ENCODE measurements at places on chromosomes 2 and 18.

DNA sequence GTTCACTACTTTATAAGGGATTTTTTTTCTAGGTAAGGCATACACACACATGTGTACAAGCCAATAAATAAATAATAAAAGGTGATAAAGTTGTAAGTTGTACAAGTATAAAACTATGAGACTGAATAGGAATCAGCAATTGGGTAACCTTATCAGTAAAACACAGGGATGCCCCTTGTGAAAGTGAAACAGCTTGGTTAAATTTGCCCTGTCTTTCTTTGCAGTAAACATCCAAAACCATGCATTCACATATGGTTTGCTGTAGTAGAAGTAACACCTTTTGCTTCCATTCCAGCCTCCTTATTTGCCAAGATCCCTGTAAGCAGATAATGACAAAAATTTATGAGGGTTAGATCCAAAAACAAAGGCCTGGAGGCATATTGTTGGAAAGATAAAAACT lies 44.3 kb upstream of the NEUROD1 start:
- DNase-seq, result no peak

DNA sequence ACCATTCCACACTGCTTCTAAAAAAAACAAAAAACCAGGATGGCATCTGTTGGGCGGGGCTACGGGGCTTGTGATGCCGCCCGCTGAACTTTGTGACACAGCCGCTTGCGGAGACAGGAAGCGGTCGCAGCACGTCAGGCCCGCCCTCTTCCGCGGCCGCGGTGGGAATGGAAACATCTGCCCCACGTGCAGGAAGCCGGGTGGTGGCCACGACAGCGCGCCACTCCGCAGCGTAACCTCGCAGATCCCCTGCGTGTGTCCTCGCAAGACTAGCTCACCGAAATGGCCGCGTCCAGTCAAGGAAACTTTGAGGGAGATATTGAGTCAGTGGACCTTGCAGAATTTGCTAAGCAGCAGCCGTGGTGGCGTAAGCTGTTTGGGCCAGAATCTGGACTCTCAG lies 168.5 kb downstream of the SUCLG1 start:
- DNase-seq, result no peak

DNA sequence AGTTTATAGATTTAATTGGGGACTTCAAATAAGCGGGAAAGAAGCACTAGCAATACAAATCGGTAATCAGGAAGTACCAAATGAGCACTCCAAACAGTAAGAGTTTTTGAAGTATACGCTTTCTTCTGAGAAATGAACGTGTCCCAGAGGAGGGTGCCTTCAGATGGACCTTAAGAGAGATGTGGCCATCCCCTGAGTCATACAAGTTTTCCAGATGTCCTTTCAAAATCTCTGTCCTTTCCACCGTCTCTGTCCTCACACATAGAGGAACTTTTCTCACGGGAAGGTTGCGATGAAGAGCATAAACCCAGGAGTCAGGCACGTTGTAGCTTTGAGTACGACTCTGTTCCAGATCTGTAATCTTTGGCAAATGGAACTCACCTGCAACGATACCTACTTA lies 1.7 kb upstream of the SMAD2 start:
- DNase-seq, result no peak

- DNase-seq, result no peak
Measured at GRCh38 chr2:104863146-104863467, 9.2 kb downstream of the POU3F3 start.

DNA sequence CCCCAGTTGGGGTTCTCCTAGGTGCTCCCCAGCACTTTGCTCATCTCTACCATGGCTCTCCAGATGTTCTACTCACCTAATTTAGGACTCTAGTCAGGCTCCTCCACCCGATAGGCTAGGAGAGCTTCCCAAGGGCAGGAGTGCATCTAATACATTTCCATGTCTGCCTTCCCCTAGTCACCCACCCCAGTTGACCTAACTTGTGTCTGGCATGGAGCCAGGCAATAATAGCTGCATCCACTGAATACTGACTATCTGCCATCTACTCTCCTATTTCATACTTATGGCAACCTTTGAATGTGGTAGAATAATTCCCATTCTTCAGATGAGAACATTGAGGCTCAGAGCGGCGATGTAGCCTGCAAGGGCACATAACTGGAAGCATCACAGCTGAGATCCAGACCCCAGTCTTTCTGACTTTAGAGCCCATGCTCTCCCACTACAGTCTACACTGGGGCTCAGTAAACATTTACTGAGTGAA lies 71.8 kb upstream of the YWHAQ start:
- DNase-seq, result no peak

DNA sequence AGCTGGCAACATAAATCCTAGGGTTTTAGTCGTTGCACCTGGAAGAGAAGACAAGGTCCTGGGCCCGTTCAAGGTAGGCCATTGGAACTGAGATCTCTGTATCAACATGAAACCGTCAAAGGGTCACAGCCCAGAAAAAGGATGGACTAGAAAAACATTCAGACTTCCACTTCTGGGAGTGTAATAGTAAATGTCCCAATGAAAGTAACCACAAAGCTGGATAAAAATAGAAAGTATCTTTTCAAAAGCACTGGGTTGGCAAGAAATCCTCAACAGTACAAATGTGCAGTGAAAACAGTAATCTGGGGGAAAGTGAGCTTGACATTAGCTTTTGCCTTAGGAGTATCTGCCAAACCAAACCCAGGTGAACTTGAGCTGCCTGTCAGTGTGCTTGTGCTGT lies 12.9 kb downstream of the CGREF1 start:
- DNase-seq, result no peak

DNA sequence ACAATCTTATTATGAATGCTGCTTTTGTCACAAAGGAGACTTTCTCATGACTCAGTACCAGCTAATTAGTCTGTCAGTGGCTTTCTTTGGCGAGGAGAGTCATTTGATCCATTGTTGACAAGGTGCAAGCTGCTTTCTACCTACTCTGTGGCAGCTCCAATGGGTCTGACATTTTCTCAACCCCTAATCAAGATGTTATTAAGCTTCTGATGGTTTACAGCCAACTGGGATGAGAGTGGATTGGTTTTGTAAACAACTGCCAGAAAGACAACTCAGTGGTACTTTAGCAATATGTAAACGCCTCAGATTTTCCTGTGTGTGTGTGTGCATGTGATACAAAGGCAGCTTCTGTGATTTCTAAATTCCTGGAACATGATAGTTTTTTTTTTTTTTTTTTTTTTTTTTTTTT lies 8.2 kb upstream of the CLIP4 start:
- no peak for DNase-seq

- DNase-seq, result no peak
Measured at GRCh38 chr2:237480988-237481525, 6.0 kb upstream of the MLPH start.

GRCh38 chr2:112582314-112582746 lies 2.1 kb upstream of the CHCHD5 start:
- DNase-seq, result peak; percentile 29

DNA sequence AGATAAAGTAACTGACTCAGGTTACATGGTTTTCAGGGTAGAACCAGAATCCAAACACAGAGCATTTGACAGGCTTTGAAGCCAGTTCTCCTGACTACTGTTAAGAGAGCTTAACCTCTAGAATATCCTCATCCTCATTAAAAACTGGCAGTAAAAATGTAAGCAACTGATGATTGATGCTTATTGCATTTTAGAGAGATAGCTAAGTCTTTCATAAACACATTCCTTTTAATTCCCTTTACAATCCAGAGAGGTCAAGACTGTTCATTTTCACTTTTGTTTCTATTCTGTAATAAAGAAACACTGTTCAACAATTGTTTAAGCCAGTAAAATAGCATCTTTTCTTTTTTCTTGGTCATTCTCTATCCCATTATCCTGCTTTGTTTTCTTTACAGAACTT lies 53.9 kb upstream of the RAB27B start:
- no peak for DNase-seq

DNA sequence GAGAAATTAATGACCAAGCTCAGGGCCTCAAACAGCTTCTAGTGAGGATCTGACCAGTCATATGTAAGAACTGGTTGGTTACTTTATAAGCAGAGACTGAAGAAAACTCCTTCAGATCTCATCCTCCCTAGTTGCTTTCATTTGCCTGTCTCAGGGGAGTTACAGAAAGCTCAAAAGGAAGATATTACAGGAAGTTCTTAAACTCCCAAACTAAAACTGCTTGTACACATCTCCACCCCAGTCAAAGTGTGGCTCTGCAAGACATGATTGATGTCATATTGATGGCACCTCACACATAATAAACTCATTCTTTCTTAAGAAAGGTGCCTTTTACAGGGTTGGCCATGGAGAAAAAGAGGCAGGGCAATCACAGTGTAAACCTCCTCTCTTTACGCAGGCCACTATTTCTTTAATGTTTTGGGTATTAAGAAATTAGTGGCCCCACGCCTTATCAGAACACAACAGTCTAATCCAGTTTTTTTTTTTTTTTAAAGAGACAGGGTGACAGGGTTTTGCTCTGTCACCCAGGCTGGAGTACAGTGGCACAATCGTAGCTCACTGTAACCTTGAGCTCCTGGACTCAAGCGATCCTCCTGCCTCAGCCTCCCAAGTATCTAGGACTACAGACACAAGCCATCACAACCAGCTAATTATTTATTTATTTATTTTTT lies 62.6 kb upstream of the STK17B start:
- DNase-seq, result no peak

DNA sequence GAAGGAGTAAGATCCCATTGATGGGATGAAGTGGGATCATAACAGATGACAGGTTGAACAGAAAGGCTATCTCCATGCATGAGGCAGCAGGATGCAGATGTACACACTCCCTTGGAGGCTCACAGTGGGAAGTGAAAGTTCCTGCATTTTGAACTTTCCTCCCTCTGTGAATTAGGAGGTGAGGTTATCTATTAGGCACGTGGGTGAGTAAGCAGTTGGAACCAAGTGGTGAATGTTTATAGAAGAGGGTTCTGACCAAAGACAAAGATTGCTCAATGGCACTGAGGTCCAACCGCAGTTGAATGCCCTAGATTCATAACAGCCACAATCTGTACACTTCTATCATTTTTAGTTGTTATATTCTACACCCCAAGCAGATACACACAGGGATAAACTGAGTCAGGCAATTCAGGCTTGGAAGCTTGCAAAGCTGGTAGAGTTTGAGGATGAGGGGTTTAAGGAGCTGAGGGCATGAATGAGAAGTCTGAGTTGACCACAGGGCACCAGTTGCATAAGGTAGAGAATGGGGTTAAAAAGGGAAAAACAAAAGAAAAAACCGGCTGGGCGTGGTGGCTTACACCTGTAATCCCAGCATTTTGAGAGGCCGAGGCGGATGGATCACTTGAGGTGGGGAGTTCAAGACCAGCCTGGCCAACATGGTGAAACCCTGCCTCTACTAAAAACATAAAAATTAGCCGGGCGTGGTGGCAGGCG lies 7.1 kb upstream of the KCMF1 start:
- no peak for DNase-seq

DNA sequence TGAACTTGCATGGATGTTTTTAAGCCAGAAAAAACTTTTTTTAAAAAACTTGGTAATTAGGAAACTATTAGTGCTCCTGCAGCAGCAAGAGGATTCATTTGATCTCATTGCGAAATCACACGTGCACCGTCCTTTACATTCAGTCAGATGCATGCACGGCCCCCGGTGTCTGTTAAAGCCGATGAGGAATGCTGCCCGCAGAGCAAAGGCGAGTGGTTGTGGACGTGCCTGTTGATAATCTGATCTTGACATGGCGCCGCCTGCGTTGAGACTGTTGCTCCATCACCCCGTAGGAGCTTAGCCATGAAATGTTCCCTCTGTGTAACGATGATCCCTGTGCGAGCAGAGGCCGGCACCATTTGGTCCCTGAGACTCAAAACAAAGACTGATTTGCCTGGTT lies 300.0 kb downstream of the GBX2 start:
- no peak for DNase-seq

GRCh38 chr2:97950329-97951154 lies 45.2 kb downstream of the TMEM131 start:
- DNase-seq, result no peak

GRCh38 chr2:109379507-109379906 lies 234.3 kb downstream of the SEPTIN10 start:
- DNase-seq, result no peak

- no peak for DNase-seq
Measured at GRCh38 chr2:155839436-155839835, 493.1 kb downstream of the NR4A2 start.

GRCh38 chr18:34529358-34530335 lies 180.5 kb upstream of the DTNA start:
- no peak for DNase-seq

GRCh38 chr2:23460993-23461392 lies 76.0 kb downstream of the KLHL29 start:
- no peak for DNase-seq
